Right lung (tissue), 10 donors: ENCODE measurements at places on chromosomes 16 and 17. TPM values are rescaled to one million over a fixed set of nuclear protein-coding genes. Genes with fewer than 3 reads are reported as not detected.
A peak's percentile ranks its signal among the peaks of the same experiment; 100 is the strongest.

The SMCR8 gene
- polyA plus RNA-seq: 11.1 TPM

DNA sequence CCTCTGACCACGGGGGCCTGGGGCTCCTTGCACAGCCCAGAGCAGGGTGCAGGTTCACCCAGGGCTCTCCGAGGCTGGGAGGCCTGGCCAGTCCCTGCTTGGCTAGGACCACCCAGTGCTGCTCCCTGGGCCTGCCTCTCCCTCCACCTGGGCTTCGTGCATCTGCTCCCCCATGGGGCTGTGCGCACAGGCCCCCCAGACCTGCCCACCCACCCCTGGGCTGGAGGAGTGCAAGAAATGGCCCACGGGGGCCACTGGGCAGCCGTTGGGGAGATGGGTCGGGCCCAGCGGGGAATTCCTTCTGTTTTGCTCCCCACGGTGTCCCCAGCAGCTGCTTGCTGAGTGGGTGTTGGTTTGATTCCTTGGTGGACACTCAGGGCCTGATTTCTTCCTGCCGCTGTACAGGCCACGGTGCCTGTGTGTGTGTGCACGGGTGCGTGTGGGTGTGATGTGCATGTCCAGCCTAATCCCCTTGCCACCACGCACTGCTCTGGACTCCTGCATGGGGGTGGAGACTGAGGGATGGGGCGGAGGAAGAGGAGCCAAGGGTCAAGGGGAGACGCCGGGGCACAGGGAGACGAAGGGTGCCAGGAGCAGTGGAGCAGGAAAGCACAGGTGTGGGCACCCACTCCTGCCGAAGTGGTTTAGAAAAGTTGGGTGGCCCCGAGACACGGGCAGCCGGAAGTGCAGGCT lies 8.5 kb downstream of the PRSS27 start:
- no peak for DNase-seq

DNA sequence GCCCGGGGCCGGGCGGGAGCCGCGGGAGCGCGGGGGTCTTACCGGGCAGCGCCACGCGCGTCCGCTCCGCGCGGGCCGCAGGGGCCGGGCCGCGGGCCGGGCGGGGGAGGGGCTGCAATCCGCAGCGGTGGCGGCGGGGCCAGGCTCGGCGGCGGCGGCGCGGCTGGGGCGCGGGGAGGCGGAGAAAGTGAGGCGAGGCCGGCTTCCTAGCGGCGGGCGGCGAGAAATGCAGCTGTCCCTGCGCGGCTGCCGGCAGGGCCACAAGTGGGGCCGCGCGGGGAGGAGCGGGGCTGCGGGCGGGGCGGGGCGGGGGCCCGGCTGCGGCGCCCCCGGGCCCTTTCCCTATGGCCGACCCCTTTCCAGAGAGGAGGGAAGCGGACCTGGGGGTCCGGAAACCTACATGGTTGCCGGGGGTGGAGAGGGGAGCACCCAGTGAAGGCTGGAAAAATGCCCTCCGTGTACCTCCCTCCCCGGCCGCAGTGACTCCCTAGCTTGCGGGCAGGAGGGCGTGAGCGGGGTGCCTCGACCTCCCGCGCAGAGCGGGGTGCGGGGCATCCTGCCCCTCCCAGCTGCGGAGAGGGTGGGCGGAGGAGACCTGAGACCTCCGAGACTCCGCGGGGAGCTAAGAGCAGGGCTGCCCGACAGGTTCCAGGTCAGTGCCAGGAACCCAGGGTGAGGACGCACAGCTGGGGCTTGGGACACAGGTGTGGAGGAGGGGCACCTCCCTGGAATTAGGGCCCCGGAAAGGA lies at the start of gene CUEDC1:
Gene CUEDC1, minus strand, starts transcription at position 230 of the 749 bp plus-strand sequence. CDS start 69,848 bp downstream, outside the sequence.
- peak; percentile 47 for DNase-seq

DNA sequence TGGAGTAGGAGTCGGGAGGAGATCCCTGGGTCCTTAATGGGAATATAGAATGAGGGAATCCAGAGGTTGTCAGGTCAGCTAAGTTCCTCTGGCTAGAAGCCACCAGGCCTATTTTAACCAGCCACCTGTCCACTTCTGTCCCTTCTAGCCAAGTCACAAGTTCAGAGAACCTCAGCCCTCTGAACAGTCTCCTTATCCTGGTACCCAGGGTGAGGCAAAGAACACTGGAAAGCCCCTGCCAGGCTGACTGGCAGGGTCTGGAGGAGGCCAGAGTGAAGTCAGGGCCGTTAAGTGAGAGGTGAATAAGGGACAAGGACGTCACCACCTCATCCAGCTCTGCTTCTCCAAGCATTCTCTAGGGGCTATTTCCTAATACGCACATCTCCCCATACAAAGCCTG lies 2.7 kb downstream of the CTDNEP1 start:
- DNase-seq: no peak

DNA sequence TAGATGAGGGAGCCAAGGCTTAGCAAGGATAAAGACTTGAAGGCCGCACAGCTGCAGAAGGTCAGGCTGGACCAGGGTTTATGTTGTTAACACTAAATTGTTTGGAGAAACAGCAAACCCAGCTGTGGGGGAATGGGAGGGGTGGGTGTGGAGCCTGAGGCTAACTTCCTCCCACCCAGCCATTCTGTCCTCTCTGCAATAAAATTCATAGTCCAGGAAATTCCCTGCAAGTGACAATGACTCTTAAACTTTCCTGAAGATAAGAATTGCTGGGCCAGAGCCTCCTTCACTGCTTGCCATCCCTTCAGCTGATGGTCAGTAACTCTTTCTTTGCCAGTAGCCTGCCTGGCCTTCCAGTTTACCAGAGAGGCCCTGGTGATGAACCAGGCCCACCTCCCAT lies 19.4 kb upstream of the ATP5MC1 start:
- peak; percentile 30 for DNase-seq

The BAIAP3 gene
- 6.9 TPM for polyA plus RNA-seq

GRCh38 chr16:51095084-51095881 lies 55.8 kb downstream of the SALL1 start:
- no peak for DNase-seq

DNA sequence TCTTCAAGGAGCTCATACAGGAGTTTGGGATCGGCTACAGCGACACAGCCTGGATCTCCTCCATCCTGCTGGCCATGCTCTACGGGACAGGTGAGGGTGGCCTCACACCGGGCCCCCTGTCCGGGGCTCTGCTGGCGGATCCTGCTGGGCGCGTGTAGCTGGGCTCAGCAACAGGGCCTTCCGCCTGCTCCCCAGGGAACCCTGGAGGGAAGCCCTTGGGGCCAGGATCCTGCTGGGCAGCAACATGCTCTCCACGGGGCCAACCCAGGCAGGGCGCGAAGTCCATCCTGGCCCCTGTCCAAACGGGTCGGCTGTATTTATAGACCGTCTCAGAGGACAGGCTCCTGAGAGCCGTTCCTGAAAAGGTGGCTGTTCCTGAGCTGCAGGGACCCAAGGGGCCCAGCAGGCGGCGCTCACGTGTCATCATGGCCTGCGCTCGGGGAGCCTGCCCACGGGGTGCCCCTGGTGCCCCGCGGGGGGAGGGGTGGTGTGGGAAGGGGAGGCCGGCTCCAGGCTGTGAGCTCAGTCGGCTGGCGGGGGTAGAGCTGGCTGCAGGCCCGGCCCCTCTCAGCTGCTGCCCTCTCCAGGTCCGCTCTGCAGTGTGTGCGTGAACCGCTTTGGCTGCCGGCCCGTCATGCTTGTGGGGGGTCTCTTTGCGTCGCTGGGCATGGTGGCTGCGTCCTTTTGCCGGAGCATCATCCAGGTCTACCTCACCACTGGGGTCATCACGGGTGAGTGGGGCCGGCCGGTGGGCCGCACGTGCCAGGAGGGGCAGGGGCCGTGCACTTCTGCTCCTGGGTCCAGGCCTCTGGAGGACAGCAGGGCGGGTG lies 7.5 kb downstream of the SLC16A3 start:
- DNase-seq: peak; percentile 69

The CYGB gene
- 16.5 TPM for polyA plus RNA-seq

- DNase-seq: no peak
Measured at GRCh38 chr17:83144421-83145357, 65.3 kb downstream of the METRNL start.

DNA sequence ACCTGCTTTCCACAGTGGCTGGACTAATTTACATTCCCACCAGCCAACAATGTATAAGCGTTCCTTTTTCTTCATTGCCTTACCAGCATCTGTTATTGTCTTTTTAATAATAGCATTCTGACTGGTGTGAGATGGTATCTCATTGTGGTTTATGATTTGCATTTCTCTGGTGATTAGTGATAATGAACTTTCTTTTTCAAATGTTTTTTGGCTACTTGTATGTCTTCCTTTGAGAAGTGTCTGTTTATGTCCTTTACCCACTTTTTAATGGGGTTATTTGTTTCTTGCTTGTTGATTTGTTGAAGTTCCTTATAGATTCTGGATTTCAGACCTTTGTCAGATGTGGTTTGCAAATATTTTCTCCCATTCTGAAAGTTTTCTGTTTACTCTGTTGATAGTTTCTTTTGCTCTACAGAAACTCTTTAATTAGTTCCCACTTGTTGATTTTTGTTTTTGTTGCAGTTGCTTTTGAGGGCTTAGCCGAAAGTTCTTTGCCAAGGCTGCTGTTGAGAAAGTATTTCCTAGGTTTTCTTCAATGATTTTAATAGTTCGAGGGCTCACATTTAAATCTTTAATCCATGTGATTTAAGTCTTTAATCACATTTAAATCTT lies 26.8 kb downstream of the ITGAM start:
- DNase-seq: no peak

DNA sequence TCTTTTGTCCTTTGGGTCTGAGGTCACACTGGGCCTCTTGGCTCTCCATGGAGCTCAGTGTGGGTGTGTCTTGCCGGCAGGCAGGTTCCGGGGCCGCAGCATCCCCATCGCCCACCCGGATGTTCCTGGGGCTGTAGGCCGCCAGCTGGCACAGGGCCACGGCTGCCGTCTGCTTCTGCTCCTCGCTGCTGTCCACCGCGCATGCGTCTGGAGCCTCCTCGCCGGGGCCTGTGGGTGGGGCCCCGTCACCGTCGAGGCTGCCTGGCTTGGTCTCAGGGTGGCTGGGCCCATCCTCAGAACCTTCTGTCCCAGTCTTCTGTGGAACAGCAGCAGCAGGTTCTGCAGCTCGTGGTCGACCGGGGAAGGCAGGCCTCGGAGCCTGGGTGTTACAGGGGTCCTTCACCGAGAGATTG lies 9.6 kb downstream of the ZNF750 start:
- DNase-seq: peak; percentile 40

- no peak for DNase-seq
Measured at GRCh38 chr16:15942931-15943690, 6.3 kb upstream of the ABCC1 start.

The CES1 gene
- 118 TPM for polyA plus RNA-seq

The ORC6 gene
- polyA plus RNA-seq: 18.8 TPM
